Glomerular endothelial cell (primary cell): ENCODE measurements at places on chromosomes 1 and 21. TPM values are rescaled to one million over a fixed set of nuclear protein-coding genes. Genes with fewer than 3 reads are reported as not detected.

Gene IVL
- not detected in 2 replicates for total RNA-seq

Gene DCDC2B
- total RNA-seq = not detected in 2 replicates

- no peak for DNase-seq
These were observed 12.0 kb upstream of the FCAMR start for GRCh38 chr1:206982216-206982615.

DNA sequence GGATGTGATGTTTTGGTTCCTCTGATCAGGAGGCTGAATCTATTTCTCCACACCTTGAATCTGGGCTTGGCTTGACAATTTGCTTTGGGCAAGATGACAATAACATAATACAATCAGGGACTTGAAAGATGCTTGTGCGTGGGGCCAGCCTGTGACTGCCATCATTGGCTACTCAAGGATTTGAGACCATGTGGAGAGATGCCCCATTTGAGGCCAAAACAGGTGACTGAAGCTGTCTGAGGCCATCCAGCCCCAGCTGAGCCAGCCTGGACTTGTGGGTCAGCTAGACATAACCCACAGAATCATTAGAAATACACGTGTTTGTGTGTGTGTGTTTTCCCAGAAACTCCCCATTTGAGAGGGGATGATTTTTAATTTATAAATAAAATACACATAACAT lies 421.5 kb downstream of the PTPRU start:
- no peak for DNase-seq

GRCh38 chr1:47981667-47982350 lies 15.4 kb downstream of the TRABD2B start:
- DNase-seq = no peak
